ENCODE measurements at places on chromosomes 12 and 14.

DNA sequence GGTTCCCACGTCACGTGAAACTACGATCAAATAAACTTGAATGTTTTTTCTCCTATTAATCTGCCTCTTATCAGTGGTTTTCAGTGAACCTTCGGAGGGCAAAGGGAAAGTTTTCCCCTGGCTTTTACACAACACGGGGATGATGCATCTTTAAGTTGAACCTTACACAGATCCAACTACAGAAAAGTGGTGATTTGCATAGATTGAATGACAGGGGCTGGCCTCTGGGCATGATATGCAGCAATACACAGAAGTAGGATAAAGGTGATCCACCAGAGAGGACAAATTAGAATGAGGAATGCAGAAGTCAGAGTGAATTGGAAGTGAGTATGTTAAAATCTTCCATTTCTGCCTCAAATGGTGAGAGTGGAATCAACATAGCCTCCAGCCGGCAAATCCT lies 11.6 kb downstream of the GSG1 start:
- no peak for DNase-seq

GRCh38 chr12:24770821-24771220 lies 178.1 kb downstream of the BCAT1 start:
- DNase-seq = no peak

GRCh38 chr14:103282932-103283331 lies 51.1 kb upstream of the EIF5 start:
- no peak for DNase-seq

DNA sequence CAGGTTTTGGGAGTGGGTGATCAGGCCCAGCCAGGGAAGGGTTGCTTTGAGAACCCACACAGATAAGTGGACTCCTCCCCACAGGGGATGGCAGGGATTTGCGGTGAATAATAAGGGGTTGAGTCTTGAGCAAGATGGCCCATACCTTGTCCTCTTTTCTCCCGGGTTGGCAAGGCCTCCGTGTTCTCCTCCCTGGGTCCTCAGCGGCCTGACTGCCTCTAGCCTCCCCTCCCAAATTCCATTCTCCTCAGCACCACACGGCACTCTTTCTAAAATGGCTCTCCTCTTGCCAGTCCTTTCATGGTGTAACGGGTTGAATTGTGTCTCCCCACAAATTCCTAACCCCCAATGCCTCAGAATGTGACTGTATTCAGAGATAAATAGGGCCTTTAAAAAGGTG lies 70.0 kb downstream of the CHST11 start:
- DNase-seq = no peak

DNA sequence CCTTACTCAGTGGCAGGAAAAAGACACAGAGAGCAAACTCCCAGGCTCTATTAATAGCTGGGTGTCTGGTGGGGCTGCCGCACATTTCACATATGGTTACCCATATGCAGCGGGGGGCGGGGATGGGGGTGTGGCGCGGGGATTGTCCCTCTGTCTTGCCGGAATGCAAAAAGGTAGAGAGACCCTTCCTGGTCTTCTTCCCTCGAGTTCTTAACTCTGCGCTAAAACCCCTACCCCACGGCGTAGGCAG lies 1.7 kb downstream of the PRMT8 start:
- no peak for DNase-seq
